ENCODE measurements at places on chromosomes 3 and 15. TPM values are rescaled to one million over a fixed set of nuclear protein-coding genes. Genes with fewer than 3 reads are reported as not detected.

The AP3B2 gene
- 3.4 TPM for polyA plus RNA-seq

The ATP8B4 gene
- 4.0 TPM for polyA plus RNA-seq

The CELSR3 gene
- polyA plus RNA-seq: 1.1 TPM

The DAZL gene
- polyA plus RNA-seq: not detected

The SLC15A2 gene
- 3.1 TPM for polyA plus RNA-seq

The C2CD4B gene
- 2.8 TPM for polyA plus RNA-seq

The GOLGA6D gene
- polyA plus RNA-seq: not detected

The MRPL46 gene
- 36.7 TPM for polyA plus RNA-seq

The NAA80 gene
- 9.6 TPM for polyA plus RNA-seq

The SNTN gene
- not detected for polyA plus RNA-seq

The GPR62 gene
- 0.32 TPM for polyA plus RNA-seq

The PRR20G gene
- polyA plus RNA-seq: not detected

The GP9 gene
- 0.33 TPM for polyA plus RNA-seq

The ITIH1 gene
- 0.38 TPM for polyA plus RNA-seq

The TMCO5A gene
- polyA plus RNA-seq: not detected

The GOLGA6L22 gene
- polyA plus RNA-seq: not detected

The FBN1 gene
- polyA plus RNA-seq: 137 TPM

The CLDN1 gene
- polyA plus RNA-seq: 66.8 TPM

The ATP13A4 gene
- polyA plus RNA-seq: 0.41 TPM

The PSTPIP1 gene
- polyA plus RNA-seq: 0.73 TPM

The SPINT1 gene
- 70.8 TPM for polyA plus RNA-seq

The SCAANT1 gene
- 2.2 TPM for polyA plus RNA-seq

The GADL1 gene
- polyA plus RNA-seq: 4.0 TPM

The RETNLB gene
- not detected for polyA plus RNA-seq

The TRAIP gene
- polyA plus RNA-seq: 11.8 TPM

The MKRN3 gene
- 2.4 TPM for polyA plus RNA-seq

The TIMP4 gene
- 1.4 TPM for polyA plus RNA-seq

The PRKCD gene
- polyA plus RNA-seq: 19.9 TPM

The NR2E3 gene
- 0.94 TPM for polyA plus RNA-seq

The MESP1 gene
- polyA plus RNA-seq: 1.1 TPM

The C3orf49 gene
- polyA plus RNA-seq: 0.42 TPM

The ZKSCAN7 gene
- 16.4 TPM for polyA plus RNA-seq

The ACP3 gene
- polyA plus RNA-seq: 83.3 TPM

The GPR156 gene
- polyA plus RNA-seq: 3.0 TPM

The HDAC11 gene
- 5.2 TPM for polyA plus RNA-seq

The CGNL1 gene
- polyA plus RNA-seq: 58.3 TPM

The FBXO40 gene
- polyA plus RNA-seq: not detected

The CCDC51 gene
- polyA plus RNA-seq: 21.3 TPM

The PAK6 gene
- 5.7 TPM for polyA plus RNA-seq

The TTC21A gene
- 6.7 TPM for polyA plus RNA-seq

The LRRC34 gene
- polyA plus RNA-seq: 8.1 TPM

The CLEC3B gene
- 43.9 TPM for polyA plus RNA-seq

The RASL12 gene
- 6.5 TPM for polyA plus RNA-seq

The PPP2R3A gene
- polyA plus RNA-seq: 20.3 TPM

The STRIT1 gene
- polyA plus RNA-seq: 2.3 TPM

The MTMR10 gene
- 61.4 TPM for polyA plus RNA-seq

The FAM81A gene
- polyA plus RNA-seq: 24.0 TPM

The IL17RB gene
- polyA plus RNA-seq: 14.5 TPM
